ENCODE measurements at places on chromosomes 1 and 21. TPM values are rescaled to one million over a fixed set of nuclear protein-coding genes. Genes with fewer than 3 reads are reported as not detected.
A peak's percentile ranks its signal among the peaks of the same experiment; 100 is the strongest.

DNA sequence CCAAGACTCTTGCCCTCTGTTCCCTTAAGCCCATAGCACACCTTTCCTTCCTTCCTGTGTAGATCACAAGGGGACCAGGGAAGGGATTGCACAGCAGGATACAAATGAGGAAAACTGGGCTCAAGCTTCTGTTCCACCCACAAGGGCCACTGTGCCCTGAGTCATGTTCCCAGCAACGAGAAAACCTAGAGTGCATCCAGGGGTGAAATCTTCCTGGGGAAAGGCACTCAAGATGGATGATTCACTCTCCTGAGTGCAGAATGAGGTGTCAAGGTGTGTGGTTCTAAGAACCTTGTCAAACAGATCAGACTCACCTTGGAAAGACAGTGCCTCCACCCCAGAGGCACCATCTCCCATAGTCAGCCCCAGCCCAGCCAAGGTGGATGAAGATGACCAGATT lies 40.7 kb upstream of the EYA3 start:
- DNase-seq, result peak; percentile 90

SAMD11 gene
- total RNA-seq, result 2.3 TPM

DNA sequence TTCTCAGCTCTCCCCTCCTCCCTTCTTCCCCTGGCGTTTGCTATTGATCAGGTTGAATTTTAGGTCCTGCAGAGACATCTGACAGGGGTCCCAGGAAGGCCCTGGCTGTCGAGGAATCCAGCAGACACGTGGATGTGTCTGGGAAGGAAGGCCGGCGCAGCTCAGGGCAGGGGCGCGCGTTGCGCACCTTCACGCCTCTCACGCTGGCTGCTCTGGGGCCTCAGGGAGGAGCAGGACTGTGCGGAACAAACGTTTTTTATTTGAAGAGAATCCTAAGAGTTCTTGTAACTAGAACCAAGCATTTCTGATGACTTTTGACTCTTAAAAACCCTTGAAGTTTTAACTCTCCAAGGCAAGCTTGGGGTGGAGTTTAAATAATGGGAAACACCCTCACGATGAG lies 54.2 kb downstream of the SLC37A1 start:
- DNase-seq, result no peak

DNA sequence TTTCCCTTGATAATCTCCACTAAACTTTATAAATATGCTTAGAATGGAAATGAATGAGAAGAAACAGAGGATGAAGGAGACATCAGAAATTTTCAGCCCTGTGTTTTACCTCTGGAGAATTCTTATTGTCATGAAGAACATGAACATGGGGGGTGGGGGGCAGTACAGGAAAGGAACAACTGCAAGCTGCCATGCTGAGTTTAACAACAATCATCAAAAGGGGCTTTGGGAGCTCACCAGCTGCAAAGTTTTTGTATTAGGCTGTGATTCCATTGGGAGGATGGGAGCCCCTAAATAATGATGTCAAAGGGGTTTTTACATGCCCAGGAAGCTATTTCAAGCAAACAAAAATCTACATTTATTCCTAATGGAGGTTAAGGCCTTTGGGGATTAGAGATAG lies 103.3 kb downstream of the AKT3 start:
- no peak for DNase-seq

GRCh38 chr1:27526569-27527222 lies 36.7 kb upstream of the WASF2 start:
- DNase-seq, result no peak

DNA sequence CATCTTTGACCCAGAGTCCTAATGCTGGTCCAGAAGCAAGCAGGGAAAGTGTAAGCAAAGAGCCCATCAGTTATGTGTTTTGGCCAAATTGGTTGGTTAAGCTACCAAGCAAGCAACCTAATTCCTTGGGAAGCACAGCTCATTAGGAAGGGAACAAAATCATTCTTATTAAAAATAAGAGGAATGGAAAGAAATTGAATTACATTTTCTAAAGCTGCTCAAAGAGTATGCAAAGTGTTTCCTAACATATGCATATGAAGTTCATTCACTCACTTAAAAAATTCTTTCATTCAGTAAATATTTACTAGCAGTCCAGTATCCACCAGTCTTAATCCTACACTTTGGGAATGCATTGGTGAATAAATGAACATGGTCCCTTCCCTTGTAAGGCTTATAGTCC lies 71.8 kb downstream of the RNF220 start:
- no peak for DNase-seq
